ENCODE measurements at places on chromosomes 2 and 18.

- DNase-seq, result no peak
These were observed 143.2 kb downstream of the DDX1 start for GRCh38 chr2:15734674-15735483.

DNA sequence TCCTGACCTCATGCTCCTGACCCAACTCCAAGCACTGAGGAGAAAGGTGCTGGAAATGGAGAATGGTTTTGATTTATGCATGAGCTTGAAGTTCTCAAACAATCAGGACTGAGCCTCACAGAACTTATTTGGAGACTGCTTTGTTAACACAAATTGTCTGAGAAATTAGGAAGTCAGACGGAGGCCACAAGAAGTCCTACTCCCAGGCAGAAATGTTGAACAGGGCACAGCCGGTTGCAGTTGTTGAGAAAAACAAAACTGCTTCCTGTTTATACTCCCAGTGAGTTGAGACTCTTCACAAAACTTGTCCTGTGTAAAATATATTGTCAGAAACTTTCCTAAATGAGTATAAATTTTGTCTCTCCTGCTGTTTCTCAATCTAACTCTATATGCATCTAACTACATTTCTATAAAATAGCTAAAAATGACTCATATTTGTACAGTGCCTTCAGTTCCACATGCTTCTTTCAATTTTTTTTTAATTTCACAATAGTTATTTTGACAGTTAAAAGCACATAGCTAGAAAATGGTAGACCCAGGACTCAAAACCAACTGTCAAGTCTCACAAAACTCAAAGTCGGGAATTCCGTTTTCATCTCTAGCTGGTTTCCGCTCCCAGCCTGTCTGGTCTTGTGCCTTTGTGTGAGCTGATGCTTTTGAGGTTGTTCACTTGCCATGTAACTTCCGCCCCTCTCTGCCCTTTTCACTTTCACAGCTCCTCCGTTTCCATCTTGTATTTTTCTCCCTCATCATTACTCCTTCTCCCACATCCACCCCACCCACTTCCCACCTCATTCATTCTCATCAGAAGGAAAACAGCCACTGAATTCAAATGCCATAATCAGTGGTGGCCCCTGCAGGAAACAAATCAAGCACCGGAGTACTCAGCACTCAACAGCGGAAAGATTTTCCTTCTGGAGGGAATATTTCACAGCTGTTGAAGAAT lies 215.0 kb downstream of the SUCLG1 start:
- DNase-seq, result no peak

- no peak for DNase-seq
These were observed 249.4 kb downstream of the MEIS1 start for GRCh38 chr2:66684289-66684688.

DNA sequence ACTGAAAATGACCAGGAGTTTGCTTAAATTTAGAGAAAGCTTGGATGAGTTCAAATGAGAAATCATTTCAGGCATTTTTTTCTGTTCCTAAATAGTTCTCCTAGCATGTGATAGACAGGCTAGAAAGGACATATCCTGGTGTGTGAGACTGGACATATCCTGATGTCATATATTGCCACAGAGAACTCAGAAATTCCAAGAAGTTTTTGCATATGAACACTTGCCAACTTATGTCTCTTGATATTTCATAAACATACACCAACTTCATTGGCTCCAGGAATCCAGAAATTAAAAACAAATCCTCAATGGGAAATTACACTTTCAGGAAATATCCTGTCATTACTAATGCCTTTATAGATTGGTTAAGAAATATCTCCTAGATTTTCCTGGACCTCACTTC lies 2.9 kb upstream of the SERPINB4 start:
- no peak for DNase-seq

- no peak for DNase-seq
These were observed 437.4 kb upstream of the MC4R start for GRCh38 chr18:60809937-60810336.

DNA sequence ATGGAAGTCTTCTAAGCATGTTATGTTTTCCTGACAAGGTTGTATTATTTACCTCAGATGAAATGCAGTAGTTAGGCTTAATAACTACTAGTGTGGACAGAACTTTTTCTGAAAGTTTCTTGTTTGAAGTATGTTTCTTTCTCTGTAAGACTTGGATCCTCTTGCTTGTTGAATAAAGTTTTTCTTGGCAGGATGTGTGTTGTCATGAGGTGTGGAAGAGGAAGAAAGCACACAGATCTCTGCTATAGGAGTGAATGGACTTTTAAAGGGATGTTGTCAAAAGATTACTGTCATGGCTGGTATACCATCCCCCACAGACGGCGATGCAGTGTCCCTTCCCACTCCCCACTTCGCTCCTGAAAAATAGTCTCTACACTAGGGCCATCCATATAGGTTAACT lies 2.6 kb downstream of the CAB39 start:
- DNase-seq, result no peak

GRCh38 chr18:54112356-54112755 lies 112.1 kb downstream of the MBD2 start:
- no peak for DNase-seq

DNA sequence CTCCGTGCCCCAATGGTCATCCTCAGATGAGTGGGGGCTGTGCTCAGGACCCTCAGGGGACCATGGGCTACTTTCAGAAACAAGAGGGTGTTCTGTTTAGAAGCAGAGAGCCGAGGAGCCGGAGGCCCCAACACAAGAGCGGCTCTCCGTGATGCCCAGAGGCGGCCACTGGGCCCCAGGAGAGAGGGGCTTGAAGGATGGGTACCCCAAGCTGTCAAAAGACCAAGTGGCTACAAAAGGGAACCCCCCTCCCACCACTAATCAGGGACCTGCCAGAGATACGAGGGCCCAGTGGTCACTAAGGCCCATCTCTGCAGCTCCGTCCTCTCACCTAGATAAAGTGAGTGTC lies 93.6 kb downstream of the HDAC4 start:
- DNase-seq, result no peak

All from stimulated activated CD4-positive, alpha-beta T cell treated with anti-CD3 and anti-CD28 coated beads, Interleukin-15, amount 100 ng/mL, for 1 hour (primary cell).